ENCODE measurements at places on chromosomes 1 and 21.

GRCh38 chr1:3247521-3248121, 178.6 kb downstream of the PRDM16 start:
- no peak for DNase-seq

DNA sequence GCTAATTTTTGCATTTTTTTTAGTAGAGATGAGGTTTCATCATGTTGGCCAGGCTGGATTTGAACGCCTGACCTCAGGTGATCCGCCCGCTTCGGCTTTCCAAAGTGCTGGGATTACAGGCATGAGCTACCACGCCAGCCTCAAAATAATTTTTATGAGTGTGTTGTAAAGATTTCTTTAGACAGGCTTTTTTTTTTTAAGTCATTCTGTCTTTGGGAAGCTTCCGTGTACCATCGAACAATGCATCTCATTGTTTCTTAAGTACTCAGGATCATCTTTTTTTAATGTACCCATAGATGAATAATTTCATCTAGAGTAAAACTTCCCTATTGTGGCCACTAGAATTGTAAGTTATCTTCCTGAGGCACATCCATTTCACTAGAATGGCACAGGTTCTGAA, 19.6 kb upstream of the SDC3 start:
- no peak for DNase-seq

- no peak for DNase-seq
Measured at GRCh38 chr1:205572421-205572820, 59.4 kb downstream of the ELK4 start.

DNA sequence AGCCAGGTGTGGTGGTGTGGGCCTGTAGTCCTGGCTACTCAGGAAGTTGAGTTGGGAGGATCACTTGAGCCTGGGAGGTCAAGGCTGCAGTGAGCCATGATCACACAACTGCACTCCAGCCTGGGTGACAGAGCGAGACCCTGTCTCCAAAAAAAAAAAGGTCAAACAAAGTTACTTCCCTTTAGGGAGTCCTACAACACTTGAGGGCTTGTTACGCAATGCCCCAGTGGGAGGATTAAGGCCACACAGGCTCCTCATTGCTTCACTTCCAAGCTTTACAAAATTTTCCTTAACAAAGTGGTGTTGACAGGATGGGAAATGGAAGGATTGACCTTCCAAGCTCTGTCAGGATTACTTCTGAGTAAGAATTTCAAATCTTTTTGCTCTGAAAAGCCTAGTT, 6.2 kb upstream of the EXTL1 start:
- no peak for DNase-seq

Data from NCI-H2029 treated with DMSO at 0.1 percent for 48 hours (cell line).